Right lung (tissue), 10 donors: ENCODE measurements at places on chromosomes 4 and X. TPM values are rescaled to one million over a fixed set of nuclear protein-coding genes. Genes with fewer than 3 reads are reported as not detected.

Gene IL21
- polyA plus RNA-seq = not detected

Gene ARHGAP4
- polyA plus RNA-seq = 17.1 TPM

Gene DUX4
- not detected for polyA plus RNA-seq

Gene GAGE1
- polyA plus RNA-seq = not detected

DNA sequence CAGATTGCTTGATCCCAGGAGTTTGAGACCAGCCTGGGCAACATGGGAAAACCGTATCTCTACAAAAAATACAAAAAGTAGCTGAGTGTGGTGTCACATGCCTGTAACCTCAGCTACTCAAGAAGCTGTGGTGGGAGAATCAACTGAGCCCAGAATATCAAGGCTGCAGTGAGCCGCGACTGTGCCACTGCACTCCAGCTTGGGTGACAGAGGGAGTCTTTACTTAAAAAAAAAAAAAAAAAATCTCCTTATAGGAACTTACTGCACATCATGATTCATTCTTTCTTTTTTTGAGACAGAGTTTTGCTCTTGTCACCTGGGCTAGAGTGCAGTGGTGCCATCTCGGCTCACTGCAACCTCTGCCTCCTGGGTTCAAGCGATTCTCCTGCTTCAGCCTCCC is 24.3 kb downstream of the UPF3B start:
- DNase-seq = no peak
